ENCODE measurements at places on chromosomes 11 and 22.

DNA sequence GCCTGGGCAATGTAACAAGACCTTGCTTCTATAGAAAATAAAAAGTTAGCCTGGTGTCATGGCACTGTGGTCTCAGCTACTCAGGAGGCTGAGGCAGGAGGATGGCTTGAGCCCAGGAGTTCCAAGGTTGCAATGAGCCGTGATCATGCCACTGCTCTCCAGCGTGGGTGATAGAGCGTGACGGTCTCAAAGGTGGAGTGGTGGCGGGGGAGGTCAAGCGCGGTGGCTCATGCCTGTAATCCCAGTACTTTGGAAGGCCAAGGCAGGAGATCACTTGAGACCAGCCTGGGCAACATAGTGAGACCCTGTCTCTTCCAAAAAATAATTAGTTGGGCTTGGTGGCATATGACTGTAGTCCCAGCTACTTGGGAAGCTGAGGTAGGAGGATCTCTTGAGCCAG lies 16.7 kb upstream of the PISD start:
- DNase-seq = no peak

- no peak for DNase-seq
These were observed 364.6 kb downstream of the LUZP2 start for GRCh38 chr11:24861440-24861839.

DNA sequence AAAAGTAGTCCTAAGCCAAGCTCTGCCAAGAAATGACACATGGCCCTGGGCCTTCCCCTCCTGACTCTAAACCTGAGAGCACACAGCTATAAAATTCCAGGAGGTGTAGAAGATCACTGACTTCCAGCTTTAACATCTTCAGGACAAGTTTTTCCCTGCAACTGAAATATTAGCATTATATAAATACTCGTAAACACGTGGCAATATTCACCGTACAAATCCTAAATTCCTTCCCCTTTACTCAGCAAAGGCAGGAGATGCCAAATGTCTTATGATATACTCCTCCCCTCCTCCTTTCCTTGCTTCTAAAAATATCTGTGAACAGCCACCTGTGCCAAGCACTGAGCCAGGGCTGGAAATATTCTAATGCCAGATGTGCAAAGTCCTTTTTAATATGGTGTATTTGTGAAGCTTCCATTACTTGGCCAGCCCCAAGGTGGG lies 194.0 kb downstream of the LARGE1 start:
- DNase-seq = no peak

DNA sequence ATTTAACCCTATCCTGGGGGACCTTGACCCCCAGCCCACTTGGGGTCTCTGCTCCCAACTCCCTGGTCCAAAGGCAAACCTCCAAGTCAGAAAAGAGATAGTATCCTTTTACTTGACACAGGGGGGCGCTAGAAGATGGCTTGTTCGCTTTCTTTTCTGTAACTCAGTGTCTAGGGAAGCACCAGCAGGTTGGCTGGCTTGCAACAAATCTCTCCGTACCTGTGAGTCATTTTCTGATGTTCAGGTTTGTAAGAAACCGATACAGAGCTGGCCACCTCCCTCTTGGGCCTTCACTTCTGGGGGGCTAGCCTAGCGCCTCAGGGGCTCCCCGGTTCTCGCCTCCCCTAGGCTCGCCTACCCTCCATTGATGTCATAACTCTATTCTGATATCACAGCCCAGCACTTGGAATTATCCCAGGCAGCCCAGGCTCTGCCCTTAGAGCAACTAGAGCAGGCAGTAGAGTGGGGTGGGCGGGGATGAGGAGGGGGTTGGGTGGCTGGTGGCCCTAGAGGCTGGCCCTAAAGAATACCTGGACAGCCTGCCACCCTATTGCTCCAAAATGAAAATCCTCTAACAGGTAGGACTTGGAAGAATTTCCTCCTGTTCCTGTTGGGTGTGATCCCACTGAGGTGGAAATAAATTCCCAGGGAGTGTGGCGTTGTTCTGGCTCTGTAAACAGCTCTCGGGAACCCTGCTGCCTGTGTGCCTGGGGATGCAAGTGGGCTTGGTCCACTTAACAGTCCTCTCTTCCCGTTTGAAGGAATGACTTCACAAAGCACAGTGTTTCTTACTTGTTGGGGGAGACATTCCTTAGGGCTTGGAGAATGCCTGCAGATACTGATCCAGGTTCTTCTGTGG lies 69.4 kb downstream of the OSBP2 start:
- peak; percentile 25 for DNase-seq

- no peak for DNase-seq
These were observed 40.4 kb downstream of the FLI1 start for GRCh38 chr11:128734103-128734831.

DNA sequence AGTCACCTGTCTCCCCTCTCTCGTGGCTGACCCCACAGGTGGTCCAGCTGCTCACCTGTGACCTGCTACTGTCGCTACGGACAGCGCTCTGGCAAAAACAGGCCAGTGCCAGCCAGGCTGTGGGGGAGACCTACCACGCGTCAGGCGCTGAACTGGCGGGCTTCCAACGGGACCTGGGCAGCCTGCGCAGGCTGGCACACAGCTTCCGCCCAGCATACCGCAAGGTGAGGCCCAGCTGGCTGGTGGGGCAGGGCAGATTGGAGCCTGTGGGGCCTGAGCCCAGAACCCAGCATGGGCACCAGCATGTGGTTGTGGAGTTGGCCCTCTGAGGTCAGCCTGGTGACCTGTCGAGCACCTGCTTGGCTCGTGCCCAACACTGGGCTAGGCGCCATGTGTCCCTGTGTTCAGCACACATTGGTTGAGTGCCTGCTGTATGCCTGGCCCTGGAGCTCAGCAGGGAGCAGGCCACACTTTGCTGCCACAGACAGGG lies 11.9 kb downstream of the SHISA8 start:
- no peak for DNase-seq

GRCh38 chr11:123308077-123308476 lies 113.0 kb upstream of the CLMP start:
- no peak for DNase-seq

DNA sequence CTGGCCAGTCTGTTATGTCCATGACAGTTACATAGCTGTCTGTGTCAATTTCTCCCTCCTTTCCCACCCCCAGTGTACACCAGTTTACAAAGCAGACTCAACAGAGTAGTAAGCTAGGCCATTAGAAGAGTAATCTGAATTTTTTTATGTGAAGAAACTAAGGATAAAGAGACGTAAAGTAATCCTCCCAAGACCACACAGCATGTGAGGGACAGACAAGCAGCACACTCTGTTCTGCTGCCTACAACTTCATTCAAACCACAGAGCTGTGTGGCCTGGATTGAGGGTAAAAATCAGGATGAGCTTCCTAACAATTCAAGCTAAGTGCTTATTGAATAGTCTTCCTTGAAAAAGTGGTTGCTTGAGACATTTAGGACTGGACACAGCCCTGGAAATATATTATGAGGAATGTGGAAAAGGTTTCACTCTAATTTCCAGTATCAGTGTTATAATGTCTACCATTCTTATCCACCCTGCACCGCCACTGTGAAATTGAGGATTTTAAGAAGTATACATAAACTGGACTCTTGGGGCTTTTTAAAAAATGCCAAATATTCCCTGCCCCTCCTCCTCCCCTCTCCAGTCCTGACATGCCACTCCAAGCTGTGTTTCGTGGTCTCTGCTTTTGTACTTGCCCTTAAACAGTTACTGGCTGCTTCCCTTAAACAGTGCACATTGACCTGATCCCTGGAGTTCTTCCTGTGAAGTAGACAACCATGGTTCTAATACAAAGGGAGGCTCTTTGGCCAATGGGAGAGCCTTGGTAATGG lies 40.9 kb downstream of the EXT2 start:
- no peak for DNase-seq

DNA sequence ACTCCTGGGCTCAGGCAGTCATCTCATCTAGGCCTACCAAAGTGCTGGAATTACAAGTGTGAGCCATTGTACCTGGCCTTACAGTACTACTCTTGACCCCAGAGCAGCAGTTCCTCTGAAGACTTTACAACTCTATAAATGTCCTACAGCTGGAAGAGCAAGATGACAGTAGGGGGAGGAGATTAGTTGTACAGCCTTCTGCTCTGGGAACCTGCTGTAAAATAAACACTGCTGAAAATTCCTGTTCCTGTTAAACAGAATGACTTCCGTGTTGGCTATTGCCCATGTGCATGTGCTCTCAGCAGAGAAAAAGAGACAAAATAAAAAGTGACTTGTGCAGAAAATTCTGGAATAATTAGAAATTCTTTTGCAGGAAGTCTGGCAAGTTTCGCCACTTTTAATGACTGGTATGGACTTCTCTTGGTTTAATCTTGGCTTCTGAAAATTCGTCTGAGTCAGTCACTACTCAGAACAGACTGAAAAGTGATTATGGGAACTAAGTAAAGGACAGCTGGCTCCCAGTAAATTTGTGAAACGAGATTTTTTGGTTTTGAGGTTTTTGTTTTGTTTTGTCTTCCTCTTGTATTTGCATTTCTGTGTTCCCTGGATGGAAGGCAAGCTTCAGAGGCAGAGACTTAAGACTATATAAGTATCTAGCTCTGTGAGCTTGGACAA lies 955.7 kb downstream of the DLG2 start:
- no peak for DNase-seq

DNA sequence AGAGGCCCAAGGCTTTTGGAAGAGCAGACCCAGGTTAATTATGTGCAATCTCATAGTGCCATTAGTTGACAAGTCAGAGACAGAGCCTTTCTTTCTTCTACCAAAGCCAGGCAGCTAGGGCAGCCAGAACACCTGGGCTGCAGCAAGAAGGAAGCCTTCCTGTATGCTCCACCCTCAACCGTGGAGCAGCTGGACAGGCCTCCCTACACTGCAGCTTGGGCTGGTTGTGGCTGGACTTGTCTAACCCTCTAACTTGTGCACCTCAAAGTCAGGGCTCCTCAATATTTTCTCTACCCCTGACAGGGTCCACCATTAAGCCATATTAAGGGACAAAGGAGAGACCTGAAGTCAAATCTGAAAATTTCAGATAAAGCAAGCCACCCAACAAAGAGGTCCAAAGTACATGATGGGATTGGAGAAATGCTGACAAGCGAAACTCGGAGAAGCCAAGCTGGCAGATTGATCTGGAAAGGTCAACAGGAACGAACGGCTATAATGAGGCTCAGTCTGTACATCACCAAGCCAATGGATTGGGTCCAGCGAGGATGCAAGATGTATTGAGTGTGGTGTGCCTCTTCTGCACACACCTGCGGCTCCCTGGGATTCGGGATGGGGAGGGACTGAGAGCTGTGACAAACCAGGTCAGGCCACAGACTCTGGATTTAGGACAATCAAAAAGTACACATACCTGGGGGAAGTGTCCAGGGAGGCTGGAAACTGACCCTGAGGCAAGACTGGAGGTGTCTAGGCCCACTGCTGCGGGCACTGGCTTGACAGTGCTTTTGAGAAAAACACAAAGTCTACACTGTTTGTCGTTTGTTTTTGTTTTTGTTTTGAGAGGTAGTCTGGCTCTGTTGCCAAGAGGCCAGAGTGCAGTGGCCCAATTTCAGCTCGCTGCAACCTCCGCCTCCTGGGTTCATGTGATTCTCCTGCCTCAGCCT lies 11.7 kb upstream of the SLC43A3 start:
- no peak for DNase-seq

- DNase-seq = no peak
These were observed 44.0 kb downstream of the LIF start for GRCh38 chr22:30202531-30203006.

- no peak for DNase-seq
These were observed 4.4 kb downstream of the TP53I11 start for GRCh38 chr11:44946263-44946662.

- no peak for DNase-seq
These were observed 273.8 kb upstream of the ZC3H12C start for GRCh38 chr11:109819410-109819809.

GRCh38 chr22:20240447-20240764 lies 27.7 kb downstream of the RTN4R start:
- no peak for DNase-seq

- no peak for DNase-seq
These were observed 2.9 kb downstream of the CCDC86 start for GRCh38 chr11:60844870-60845221.

DNA sequence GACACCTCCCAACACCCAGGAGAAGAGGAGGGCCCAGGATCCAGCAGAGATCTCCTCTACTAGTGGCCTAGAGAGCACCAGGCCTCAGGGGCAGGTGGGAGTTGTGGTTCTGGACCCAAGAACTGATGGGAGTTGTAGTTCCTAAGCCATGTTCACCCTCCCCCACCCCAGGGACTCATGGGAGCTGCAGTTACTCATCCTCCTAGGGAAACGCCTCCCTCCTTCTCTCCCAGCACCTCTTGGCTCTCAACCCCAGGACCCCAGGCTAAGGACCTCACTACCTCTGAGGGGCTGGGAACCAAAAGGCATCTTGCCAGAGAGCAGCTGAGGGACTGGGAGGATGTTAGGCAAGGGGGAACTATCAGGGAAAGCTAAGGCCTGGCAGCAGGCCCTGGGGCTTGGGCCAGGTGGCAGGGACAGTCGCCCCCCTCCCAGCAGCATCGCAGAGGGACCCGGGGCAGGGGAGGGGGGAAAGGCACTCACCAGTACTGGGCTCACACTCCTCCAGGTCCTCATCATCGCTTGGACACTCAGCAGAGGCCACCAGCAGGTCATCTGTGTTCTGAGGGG lies 28.9 kb downstream of the SLC22A12 start:
- no peak for DNase-seq

- no peak for DNase-seq
These were observed 262.6 kb downstream of the BUD13 start for GRCh38 chr11:116510166-116510565.

- DNase-seq = no peak
These were observed 55.0 kb upstream of the ARHGAP32 start for GRCh38 chr11:129247135-129247534.

DNA sequence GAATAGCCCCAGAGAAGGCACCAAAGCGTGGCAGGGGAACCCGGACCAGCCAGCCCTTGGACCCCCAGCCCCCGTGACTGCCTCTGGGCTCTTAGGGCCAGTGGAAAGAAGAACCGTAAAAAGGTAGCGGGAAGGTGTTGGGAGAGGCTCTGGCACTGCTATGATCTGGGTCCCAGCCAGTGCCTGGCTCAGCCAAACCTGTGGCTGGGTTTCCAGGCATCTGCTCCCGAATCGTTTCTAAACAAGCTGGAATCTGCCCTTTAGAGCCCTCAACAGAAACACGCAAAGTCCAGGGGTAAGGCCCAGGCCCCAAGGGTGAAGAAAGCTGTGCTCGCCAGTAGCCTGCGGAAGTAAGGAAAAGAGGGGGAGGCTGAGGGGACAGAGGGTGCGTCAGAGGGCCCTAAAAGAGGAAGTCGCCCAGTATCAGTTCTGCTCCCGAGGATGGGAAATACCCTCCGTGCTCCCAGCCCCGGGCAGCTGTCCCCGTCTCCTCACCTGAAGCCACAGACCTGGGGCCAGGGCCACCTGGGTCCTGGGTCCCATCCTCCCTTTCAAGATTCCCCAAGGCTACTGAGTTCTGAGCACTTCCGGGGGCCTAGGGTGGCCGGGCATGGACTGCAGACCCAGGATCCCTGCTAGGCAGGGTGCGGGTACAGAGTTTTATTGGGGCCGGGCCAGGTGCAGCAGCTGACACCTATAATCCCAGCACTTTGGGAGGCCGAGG lies 24.7 kb downstream of the IL10RA start:
- DNase-seq = no peak

- no peak for DNase-seq
These were observed 11.5 kb upstream of the AIFM3 start for GRCh38 chr22:20955548-20955947.

- DNase-seq = no peak
These were observed 5.9 kb upstream of the CNTF start for GRCh38 chr11:58616594-58616993.

- DNase-seq = no peak
These were observed 48.2 kb upstream of the CCDC134 start for GRCh38 chr22:41752011-41752970.

Data from stimulated activated CD4-positive, alpha-beta T cell treated with anti-CD3 and anti-CD28 coated beads, TNF-alpha, amount 100 ng/mL, for 48 hours (primary cell).